ENCODE measurements at places on chromosomes 3 and 15.

GRCh38 chr3:171285287-171285686 lies 174.9 kb downstream of the TNIK start:
- no peak for DNase-seq

DNA sequence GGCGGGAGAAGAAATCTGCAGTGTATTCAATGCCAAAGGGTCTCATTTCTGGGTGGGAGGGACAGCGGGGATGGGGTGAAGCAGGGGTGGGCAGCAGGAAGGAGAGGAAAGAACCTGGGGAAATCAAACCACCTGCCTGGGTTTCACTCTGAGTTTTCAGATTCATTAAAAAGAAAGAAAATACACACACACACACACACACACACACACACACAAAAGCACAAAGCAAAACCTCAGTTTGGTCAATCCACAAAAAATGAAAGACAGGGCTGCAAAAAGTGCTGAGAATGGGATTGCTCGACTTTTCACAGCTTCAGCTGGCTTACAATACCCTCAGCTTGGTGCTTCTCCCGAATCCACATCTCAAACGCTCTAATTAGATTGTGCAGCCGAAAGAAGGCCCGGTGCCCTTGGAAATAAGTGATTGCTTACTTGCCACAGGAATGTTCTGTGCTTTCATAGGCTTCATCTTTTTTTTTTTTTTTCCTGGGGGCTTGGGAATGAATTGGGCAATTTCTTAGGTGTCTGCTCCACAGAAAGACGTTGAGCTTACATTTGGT lies 370.5 kb downstream of the RORA start:
- no peak for DNase-seq

GRCh38 chr3:51353691-51354090 lies 31.4 kb upstream of the MANF start:
- no peak for DNase-seq

DNA sequence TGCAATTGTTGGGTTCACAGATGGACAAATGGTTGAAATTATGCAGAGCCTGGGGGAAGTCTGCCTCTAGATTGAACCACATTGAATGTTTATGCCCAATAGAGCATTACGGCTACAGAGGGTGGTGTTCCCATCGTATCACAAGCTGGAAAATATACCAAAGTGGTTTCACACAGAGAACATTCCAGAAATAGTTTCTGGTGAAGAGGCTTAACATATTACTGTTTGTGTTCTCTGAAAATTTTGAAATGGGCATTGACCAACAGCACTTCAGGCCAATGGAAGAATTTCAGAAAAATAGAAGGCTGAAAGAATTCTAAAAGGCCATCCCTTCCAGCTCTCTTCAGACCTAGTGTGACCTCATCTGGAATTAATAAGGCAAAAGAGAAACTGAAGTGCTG lies 203.9 kb downstream of the NEK10 start:
- no peak for DNase-seq

GRCh38 chr3:50515565-50516439 lies 12.4 kb upstream of the CACNA2D2 start:
- peak; percentile 29 for DNase-seq

DNA sequence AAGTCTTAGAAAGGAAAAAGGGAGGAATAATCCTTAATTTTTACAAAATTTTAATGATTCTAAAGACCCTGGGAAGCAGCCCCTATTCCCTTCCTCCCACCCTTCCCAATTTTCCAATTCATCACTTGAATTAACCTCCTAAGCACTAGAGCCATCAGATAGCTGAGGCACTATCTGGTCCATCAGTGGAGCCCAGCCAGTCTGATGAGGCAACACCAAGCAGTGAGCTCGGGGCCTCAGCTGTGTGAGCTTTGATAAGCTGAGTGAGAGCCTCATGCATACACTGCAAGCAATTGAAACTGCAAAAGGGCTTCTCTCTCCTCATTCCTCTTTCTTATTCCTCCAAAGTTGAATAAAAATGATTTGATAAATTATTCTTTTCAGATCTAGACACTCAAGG lies 31.9 kb downstream of the TUSC7 start:
- no peak for DNase-seq

DNA sequence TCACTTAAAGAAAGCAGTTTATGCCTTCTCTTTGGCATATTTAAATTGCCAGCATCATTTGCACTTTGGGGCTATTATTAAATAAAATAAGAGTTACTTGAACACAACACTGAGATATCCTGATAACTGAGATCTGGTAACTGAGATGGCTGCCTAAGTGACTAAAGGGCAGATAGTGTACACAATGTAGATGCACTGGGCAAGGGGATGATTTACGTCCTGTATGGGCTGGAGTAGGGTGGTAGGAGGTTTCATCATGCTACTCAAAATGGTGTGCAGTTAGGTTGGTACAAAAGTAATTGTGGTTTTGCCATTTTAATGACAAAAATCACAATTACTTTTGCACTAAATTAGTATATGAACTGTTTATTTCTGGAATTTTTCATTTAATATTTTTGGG lies 196.1 kb downstream of the UBE2E2 start:
- DNase-seq: no peak

DNA sequence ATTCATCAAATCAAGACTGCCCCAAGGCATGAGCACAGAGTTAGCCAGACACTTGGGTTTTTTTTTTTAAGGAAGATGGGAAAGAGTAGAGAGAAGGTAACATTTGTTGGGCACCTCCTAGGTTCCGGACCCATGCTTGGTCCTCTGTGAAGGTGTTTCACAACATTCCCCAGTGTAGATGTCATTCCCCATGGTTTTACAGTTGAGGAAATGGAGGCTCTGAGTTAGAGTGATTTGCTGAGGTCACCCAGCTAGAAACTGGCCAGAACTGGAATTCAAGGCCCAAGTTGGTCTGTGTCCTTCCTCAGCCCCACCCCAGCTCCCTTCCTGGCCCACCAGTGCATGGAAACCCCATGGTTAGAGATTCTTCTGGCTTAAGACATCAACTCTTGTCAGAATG lies 19.9 kb downstream of the WNT7A start:
- DNase-seq: no peak

GRCh38 chr15:54506977-54507524 lies 528.8 kb downstream of the UNC13C start:
- DNase-seq: no peak

DNA sequence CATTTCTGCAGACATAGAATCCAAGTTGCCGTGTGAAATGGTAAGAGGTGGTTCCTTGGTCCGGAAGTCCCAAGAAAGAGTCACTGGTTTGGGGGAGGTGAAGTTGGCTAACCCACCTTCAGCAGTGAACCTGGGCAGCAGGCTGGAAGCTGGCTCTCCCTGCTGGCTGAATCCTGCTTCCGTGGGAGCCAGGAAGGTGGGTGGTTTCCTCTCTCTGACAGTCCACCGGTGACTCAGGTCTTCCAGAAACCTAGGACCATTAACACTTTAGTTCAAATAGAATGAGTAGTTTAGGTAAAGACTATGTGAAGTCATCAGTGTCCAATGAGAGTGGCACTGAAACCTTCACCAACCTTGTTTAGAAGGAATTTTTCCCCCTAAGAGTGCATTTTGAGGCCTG lies 87.4 kb upstream of the CACNA2D3 start:
- DNase-seq: no peak

GRCh38 chr3:95810462-95810861 lies 1003.9 kb upstream of the EPHA6 start:
- no peak for DNase-seq

DNA sequence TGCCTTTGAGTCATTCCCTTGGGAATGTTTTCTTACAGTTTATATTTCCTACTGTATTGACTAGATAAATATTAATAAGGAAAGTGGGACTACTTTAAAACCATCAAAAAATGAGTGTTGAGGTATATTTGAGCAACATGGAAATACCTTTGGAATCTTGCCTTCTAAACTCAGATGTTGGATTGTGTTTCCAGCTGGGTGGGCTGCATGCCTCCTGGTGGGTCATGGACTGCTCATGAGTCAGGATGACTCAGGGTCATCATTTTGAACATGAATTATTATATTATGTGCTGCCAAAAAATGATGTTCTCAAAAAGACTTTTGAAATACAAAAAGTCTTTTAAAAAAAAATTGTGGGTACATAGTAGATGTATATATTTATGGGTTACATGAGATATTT lies 41.1 kb upstream of the APH1B start:
- DNase-seq: no peak

DNA sequence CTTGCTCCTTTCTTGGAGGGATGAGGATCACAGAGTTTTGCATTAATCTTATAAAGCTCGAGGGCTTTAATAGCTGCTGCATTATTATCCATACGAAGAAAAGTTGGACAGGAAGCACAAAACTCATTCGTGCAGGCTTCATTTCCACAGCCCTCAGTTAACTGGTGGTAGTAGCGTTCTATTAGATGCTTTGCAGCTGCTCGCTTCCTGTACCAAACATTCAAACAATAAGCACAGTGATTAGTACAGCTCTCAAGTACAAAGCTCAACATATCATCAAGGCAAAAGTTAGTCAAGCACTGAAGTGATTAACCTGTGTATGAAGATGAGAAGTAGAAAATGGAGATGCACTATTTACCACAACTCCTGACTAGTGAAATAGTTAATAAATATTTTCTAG lies 63.3 kb downstream of the UBE3A start:
- no peak for DNase-seq

Data from activated B cell treated with CpG ODN at 0.5 μM for 24 hours (primary cell).